ENCODE measurements at places on chromosomes 5 and 9.
A peak's percentile ranks its signal among the peaks of the same experiment; 100 is the strongest.

DNA sequence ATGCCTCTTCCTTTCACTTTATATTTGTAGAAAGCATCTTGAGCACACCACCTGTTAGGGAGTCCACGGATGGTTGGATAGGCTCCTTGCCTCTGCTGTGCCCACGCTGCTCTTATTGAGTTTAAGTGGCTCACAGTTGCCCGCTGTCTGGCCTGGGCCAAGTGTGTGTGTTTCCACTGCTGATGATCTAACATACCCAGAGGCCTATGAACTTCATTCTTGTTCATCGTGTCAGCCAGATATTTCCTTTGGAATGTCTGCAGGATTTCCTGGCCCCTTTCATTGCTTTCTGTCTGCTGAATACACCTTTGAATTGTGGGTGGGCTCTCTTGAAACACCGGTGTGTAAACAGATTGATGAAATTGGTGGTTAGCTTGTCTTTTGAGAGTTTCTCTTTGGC, 46.6 kb downstream of the MVB12B start:
- DNase-seq, result no peak

DNA sequence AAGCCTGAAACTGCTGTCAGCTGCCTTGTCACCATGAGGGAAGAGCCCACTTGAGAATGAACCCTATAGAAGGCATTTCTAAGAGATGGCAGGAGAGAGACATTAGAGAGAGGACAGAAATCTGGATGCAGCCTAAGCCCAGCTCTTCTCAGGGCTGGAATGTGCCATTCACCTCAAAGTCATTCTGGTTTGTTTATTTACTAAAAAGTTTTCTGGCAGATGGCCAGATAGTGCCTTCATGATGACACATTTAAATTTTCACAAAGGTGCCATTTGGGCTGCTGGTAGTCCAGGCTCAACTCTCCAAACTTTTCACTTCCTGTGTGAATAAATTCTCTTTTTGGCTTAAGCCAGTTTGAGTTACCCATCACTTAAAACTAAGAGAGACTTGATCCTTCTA, 144.6 kb upstream of the ZNF366 start:
- no peak for DNase-seq

DNA sequence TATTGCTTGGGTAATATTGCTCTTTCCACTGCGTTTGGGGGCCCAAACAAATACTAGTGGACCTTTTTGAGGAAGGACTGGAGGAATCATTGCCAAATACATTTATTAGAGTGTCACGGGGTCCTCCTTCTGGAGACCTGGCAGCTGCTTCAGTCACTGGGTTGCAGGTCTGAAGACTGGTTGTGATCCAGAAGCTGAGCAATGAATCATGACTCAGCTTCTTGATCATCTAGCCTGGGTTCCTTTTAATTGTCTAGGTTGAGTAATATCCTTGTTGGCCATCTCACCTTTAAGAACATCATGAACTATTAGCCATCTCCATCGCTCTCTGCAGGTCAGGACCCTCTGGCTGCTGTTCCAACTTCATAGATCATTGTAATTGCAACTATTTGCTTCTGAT, 15.4 kb upstream of the UBAP1 start:
- DNase-seq, result no peak

DNA sequence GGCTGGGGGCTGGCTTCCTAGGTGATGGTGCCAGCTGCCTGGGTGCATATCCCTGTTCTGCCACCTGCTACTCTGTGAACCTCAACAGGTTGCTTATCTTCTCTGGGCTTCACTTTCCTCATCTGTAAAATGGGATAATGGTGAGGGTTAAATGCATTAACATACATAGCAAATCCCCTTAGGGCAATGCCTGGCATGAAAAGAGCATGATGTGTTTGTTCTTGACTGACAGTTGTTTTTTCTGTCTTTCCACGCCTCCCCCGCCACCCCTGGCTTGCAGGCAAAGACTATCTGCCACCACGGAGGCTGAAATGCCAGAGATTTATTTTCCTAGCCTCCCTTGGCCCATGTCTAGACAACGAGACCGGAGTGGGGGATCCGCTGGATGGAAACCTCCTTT, 280.5 kb downstream of the NSG2 start:
- no peak for DNase-seq

- no peak for DNase-seq
Observed at GRCh38 chr5:3530251-3530650, 65.4 kb upstream of the IRX1 start.

DNA sequence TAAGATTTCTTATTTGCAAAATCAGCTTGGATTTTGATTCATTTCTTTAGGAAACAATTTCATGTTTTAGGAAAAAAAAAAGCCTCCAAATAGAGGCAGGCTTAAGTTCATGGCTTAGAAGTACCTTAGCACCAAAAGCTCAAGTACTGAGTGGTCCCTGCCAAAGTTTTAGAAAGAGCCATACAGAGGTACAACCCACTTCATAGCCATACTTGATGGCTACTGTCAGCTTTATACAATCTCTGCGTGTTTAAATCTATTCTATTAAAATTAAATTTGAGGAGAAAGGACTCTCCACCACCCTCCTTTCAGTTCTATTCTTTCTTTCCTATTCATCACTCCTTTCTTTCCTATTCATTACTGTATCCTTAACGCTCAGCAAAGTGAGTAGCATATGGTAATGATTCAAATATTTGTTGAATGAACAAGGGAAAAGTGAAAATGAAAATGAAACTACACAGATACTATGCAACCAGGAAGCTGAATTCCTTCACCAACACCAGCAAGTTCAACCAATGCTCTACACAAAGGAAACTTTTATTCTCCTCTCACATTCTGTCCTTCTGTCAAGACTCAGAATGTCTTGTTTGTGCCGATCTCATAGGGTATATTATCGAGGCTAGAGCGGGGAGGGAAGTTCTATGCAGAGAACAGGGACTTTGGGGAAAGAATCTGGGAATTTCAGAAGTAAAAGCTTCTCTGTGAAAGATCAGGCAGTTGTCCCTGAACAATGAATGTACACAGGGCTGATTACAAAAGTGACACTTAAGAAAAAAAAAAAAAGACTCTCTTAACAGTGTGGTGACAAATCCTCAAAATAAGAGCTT, 138.6 kb upstream of the SPEF2 start:
- DNase-seq, result no peak

DNA sequence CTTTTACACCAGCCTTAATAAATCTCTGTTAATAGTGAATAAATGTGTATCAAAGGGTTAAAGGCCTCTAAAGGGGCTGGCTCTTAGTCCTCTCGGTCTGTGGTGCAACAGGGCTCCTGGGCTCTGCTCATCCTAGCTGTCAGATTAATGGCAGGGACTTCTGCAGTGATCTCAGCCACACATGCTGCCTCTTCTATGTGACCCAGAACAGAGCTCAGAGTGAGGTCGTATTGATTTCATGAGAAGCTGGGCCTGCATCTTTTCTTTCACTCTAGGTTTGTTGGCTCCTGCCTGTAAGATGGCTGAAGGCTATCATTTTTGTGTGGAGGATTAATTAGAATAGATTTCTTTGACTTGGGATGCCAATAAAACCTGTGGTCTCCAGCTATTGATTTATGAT, 165.0 kb upstream of the GLRA1 start:
- DNase-seq, result no peak

DNA sequence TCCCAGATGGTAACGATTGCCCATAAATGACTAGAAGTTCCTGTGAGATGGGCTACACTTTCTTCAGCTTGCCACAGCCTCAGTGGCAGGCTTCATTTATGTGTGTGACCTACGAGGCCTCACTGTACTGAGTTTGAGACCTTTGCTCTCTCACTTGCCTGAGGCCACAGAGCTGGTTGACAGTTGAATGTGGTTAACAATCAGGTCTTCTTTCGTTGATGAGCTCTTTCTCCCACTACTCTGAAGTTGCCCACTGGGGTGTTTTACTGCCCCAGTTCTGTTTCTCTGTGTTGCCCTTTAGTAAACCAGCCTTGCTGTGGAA, 70.5 kb downstream of the CYFIP2 start:
- DNase-seq, result no peak

- no peak for DNase-seq
Observed at GRCh38 chr9:125538092-125538473, 168.9 kb downstream of the MAPKAP1 start.

DNA sequence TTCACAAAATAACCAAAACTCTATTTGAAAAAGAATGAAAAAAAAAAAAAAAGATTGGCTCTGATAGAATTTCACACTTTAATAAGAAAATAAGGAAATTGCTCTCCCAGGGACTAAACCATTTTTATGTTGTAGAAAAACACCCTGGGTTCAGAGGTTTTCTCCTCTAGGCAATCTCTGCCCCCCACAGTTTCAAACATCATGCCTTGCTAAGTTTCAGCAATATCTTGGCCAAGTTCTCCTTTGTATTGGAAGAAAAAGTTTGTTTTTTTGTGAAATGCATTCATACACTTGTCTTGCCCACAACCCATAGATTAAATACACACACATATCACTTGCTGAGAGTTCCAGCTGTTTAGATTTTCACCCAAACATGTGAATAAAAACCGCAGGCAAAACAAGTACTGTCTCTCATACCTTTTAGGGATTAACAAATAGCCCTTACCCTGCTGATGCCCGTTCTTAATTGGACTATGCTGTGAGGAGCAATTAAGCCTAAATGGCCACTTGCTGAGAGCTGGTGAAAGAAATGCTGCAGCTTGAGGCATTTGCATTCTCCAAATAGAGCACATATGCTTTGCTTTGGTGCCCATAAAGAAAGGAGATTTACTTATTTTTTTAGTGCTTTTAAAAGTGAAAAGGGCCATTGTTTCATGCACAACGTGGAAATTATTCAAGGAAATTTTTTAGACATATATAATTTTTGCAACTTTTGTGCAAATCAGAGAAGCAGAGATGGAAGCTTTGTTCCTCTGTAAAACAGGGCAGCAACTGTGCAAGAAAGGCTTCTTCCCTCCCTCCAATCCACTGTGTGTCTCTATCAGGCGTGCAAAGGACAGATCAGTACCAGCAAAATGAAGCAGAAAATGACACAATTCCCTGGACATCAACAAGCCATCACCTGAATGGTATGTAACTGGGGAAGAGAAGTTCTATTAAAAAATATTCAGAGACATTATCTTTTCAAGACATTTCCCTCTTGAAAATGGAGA, 262.4 kb upstream of the KIF2A start:
- DNase-seq, result no peak

- no peak for DNase-seq
Observed at GRCh38 chr9:121053544-121053943, 3.5 kb upstream of the C5 start.

- DNase-seq, result no peak
Observed at GRCh38 chr9:116515541-116515940, 171.6 kb upstream of the TRIM32 start.

DNA sequence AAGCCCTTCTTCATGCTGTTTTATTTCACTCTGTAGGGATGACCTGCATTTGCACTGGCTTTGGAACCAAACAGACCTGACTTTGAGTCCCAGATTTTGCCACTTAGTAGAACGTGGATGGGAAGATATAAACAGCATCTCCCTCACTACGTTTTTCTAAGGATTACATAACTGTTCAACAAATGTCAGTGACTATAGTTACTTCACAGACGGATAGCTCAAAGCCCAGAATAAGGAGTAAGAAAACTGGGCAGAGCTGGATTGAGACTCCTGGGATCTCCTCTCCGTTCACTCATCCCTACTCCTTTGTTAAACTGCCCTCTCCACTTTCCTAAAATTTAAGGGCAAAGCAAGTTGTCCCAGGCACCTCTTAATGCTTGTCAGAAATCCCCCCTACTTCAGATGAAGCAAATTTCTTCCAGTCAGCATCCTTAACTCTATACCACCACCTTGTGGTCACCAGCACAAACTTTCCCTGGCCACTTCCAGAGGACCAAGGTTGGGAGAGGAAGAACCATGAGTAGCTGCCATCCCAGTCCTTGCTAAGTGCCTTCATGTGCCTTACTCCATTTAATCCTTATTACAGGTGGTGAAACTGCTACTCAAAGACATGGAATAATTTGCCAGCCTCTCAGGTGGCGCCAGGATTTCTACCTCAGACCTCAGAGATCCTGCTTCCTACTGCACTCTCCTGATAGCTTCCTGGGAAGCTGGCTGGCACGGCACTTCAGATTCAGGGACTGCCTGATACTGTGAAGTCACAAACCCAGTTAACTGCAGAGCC, 38.4 kb downstream of the EGR1 start:
- DNase-seq, result peak; percentile 26

DNA sequence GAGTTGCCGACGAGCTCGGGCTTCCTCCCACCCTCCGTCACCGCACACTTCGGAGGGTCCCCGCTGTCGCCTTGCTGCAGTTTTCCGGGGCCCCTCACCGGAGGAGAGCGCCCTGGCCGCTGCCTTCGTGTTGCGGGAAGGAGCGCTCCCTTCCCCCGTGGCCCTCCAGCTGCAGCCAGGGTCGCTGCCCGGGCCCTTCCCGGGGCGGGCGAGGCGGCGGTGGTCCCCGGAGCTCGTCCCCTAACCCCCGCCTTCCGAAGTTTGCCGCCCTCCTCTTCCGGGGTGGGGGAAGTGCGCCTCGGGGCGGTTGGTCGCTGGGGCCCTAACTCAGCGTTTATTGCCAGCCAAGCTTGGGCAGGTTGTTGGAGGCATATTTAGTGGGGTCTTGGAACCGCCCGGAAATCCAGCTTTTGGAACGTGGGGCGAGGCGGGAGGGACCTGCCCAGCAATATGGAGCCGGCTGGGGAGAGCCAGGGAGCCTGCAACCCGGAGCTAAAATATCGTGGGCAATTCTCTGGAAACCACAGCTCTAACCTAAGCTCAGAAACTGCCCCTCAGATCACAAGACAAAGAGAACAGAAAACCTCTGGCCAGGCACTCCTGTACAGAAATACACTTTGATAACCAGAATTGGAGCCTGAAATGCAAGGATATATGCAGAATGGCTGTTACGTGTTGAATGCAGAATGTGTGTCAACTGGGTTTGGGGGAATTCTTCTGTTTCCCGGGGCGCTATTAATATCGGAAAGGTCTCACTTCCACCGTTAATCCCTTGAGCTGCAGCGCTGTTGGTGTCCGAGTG, 890 bp downstream of the PIK3R1 start:
- peak; percentile 62 for DNase-seq

- no peak for DNase-seq
Observed at GRCh38 chr9:2255128-2255527, 240.0 kb downstream of the SMARCA2 start.

- peak; percentile 2 for DNase-seq
Observed at GRCh38 chr9:91166796-91167366, 194.8 kb downstream of the AUH start.

DNA sequence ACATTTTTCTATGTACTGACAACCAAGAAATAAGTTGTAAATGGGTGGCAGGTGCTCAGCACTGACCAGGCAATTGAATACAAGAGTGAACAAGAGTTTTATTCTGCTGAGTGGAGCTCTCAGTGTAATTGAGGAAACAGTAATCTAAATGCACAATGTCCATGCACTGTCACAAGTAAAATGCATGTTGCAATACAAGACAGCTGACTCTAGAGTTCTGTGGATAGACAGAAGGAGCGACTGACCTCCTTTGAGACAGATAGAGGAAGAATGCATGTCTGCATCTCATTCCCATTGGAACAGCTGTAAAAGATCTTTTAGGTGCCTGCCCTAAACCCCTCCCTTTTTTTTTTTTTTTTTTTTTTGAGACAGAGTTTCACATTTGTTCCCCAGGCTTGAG, 299.0 kb downstream of the FBXL7 start:
- DNase-seq, result no peak

GRCh38 chr5:10201223-10201868, 48.3 kb downstream of the ATPSCKMT start:
- DNase-seq, result no peak

Measured in stimulated activated CD4-positive, alpha-beta T cell treated with anti-CD3 and anti-CD28 coated beads, Interleukin-4, amount 100 ng/mL, for 24 hours (primary cell).